ENCODE measurements at places on chromosomes 1 and 21.

DNA sequence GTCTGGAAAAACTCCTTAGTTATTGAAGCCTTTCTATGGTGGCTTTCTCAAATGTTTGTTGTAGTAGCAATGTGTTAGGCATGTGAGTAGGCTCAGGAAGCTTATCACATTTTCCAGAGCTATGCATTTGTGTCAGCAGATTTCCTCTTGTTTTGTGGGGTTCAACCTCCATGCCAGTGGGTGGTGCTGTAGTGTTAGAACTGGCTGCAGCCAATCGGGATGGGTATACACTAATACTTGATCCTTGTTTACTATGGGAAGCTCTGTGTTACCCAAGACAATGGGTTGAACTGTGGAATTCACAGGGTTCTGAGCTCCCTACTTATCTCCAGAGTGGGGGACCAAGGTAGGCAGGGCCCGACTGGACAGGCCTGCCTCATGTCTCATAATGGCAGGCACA is 348.5 kb upstream of the ADAMTS5 start:
- DNase-seq: no peak

DNA sequence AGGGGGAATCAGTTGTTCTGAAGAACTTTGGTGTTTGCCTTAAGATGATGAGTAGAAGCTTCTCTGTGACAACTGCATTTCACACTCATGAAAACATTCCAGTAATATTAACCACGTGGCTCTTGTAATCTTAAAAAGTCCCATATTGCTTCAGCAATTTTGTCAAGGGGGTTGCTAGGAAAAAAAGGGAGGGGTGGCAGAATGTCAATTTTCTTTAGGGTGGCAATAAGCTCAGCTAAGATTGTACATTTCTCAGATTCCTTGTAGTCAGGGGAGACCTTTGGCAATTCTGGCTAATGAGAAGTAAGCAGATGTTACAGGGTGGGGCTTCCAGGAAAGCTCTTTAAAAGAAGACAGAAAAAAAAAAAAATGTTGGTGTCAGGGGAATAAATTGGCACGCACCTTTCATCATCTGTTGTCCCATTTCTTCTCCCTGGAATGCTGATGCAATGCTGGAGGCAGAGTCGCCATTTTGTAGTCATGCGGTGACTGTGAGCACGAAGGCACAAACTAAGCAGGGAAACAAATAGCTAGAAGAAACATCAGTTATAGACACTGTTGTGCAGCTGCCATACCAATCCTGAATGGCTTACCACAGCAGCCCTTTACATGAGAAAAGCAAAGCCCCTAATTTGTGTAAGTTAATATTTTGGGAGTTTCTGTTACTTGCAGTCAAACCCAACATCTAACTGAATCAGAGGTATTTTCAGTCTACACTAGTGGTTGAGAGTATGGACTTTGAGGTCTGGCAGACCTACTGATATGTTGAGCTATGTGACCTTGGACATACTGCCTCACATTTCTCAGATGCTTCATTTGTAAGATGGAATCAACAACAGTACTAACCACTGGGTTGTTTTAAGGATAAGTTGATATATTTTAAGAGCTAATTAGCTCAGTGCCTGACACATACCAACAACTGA is 56.1 kb upstream of the MRPS6 start:
- no peak for DNase-seq

DNA sequence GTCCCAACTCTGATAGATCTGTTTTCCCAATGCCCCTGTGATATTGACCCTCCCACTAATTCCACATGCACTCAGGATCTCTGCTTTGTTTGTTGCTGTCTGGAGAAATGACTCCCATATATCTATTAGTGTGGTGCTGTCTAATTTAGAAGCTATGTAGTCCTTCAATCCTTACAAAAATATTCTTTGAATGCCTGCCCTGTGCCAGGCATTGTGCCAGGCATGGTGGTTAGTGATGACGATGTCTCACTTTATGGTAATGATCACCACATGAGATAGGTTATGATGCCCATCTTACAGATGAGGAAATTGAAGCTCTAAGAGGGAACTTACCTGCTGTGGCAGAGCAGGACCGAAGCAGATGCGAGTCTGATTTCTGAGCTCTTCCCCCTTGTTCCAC is 12.9 kb downstream of the MYOG start:
- no peak for DNase-seq

GRCh38 chr1:151853411-151853943 is at the start of gene THEM5:
TSS of gene THEM5 (minus strand) at chr1:151853712. CDS start at chr1:151853565, 147 bp downstream.
- DNase-seq: no peak

GRCh38 chr1:228408869-228409805 is 2.5 kb upstream of the TRIM11 start:
- DNase-seq: no peak

- no peak for DNase-seq
Measured at GRCh38 chr1:30310966-30311742, 412.2 kb downstream of the MATN1 start.

DNA sequence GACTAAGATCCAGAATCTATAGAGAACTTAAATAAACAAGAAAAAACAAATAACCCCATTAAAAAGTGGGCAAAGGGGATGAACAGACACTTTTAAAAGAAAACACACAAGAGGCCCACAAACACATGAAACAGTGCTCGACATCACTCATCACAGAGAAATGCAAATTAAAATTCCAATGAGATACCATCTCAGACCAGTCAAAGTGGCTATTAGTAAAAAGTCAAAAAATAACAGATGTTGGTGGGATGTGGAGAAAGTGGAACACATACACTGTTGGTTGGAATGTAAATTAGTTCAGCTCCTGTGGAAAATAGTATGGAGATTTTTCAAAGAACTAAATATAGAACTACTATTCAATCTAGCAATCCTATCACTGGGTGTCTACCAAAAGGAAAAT is 143.1 kb downstream of the IFI44 start:
- no peak for DNase-seq

DNA sequence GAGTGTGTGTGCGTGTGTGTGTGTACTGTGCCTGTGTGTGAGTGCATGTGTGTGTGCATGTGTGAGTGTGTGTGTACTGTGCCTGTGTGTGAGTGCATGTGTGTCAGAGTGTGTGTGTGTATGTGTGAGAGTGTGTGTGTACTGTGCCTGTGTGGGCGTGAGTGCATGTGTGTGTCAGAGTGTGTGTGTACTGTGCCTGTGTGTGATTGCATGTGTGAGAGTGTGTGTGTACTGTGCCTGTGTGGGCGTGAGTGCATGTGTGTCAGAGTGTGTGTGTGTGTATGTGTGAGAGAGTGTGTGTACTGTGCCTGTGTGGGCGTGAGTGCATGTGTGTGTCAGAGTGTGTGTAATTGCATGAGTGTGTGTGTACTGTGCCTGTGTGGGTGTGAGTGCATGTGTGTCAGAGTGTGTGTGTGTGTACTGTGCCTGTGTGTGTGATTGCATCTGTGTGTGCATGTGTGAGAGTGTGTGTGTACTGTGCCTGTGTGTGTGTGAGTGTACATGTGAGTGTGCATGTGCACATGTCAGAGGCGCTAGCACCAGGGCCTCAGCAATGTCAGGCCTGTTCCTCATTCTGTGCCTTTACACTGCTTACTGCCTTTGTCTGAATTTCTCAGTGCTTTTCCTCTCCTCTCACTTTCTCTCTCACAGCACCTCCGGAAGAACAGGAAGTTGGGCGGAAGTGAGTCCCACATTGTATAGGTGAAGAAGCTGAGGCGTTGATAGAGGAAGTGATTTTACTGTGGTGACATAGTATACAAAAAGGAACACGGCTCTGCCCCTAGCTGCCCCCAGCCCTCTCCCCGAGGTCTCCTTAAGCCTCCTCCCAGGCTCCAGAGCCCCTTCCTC is 4.9 kb downstream of the SLC5A9 start:
- no peak for DNase-seq

DNA sequence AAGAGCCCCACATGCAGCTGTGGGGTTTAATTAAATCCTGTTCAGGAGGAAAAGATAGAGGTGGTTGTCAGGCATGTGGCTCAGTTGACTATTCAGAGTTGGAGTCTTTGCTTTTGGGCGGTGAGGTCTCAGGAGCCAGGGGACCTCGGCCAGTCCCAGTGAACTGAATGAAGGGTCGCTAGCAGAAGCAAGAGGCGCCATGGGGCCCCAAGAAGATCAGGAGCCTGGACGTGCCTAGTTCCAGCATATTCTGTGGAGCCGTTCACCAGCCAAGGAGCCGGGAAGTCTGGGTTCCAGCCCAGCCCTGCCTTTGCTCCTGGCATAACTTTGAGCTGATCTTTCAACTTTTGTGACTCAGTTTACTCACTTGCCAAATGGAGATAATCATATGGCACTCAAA is 217.7 kb upstream of the IRF2BP2 start:
- no peak for DNase-seq

GRCh38 chr1:235025422-235025984 is 103.1 kb downstream of the TOMM20 start:
- no peak for DNase-seq

DNA sequence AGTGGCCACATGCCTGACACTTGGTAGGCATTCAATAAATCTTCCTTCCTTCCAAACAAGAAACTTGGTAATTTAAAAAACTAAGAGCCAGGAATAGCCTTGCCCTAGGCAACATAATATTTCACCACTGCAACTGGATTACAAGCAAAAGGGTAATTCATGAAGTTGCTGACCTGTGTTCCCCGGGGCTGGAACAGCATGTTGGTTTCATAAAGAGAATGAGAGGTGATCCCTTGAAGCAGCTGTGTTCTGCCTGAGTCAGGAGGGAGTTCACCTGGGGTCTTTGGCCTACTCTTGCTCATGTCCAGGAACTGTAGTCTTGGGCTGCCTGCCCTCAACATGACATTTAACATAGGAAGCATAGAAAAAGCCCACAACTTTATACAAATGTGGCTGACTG is 329.0 kb upstream of the DAB1 start:
- DNase-seq: no peak

DNA sequence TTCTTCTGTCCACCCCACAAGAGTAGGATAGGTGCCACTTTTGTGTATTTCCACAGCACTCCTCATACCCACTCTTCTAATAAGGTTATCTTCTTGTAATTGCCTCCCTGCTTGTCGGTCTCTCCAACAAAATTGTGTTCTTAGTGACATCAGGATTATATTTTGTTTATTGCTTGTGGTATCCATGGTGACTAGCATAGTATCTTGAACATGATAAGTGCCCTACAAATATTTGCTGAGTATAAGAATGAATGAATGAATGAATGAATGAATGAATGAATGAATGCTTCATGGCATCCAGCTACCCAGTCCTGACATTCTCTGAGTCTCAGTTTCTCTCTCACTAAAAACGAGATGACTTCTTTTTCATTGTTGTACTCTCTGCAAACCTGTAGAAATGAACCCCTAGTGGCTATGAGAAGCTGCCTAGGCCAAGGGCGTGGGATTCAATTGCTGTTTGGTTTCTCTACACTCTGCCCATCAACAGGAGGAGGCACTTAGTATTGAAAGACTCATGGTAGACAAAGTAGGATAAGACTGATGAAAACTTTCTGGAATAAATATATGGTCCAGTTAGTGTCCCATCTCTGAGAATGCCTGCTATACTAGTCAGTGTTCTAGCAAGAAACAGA is 121.0 kb downstream of the TMEM53 start:
- no peak for DNase-seq

GRCh38 chr21:41506611-41507520 is 1.1 kb downstream of the TMPRSS2 start:
- no peak for DNase-seq

DNA sequence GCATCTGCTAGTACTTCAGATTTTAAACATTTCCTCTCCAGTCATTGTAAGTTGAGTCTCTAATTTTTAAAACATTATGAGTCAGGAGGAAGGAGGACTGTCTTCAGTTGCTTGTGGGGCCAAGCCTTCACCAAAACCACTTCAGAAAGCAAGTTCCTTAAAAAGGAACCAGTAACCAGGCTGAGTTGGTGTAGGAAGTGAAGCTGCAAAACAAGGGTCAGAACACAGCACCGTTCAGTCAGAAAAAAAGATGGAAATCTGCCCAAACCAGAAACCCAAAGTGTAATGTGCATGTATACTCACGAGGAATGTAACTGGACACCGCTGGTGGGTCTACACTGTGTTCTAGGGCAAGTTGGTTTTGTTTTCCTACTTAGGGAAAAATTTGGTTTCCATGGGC is 402.1 kb downstream of the SETD4 start:
- DNase-seq: no peak

GRCh38 chr1:223301371-223301770 is 62.6 kb downstream of the SUSD4 start:
- DNase-seq: no peak

DNA sequence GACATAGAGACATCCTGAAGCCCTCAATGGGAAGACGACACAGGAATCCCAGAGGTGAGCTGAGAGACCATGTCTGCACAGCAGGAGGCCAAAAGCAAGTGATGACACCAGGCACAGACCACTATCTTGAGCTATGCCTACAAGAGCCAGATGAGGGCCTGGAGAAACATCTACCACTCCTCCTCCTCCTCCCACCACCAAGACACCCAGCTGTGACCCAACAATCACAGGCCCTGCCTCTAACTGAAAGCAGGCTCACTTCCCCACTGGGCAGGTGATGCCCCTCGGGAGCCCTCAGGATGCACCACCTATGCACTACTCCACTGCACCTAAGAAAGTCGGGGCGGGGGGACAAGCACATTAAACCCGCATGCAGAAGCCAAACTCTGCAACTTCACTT is 16.5 kb downstream of the TADA1 start:
- no peak for DNase-seq

GRCh38 chr1:224495866-224496265 is 61.3 kb upstream of the WDR26 start:
- DNase-seq: no peak

GRCh38 chr1:10444795-10445397 is 4.9 kb upstream of the CORT start:
- no peak for DNase-seq

DNA sequence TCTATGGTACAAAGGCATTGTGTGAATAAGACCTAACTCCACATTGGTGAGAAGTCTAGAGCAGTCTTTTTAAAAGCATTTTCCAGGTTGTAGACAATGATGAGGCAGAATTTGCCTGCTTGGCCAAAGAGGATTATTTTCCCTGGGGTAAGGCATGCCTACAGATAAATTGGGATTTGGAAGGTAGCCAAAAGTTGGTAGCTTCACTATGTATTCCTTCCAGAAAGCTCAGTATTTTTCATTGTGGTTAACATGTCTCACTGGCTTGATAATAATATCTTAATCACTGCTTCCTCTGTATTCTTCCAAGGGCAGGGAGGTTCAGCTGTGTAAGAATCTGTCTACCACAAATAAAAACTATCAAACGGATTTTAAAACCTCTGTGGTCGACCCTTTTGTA is 590.8 kb upstream of the PRMT6 start:
- DNase-seq: no peak

- DNase-seq: no peak
Measured at GRCh38 chr1:206464456-206464964, 5.8 kb upstream of the IKBKE start.

- no peak for DNase-seq
Measured at GRCh38 chr1:28642056-28642846, 616 bp downstream of the TAF12 start.
